ENCODE measurements at places on chromosomes 6 and 20.
A peak's percentile ranks its signal among the peaks of the same experiment; 100 is the strongest.

DNA sequence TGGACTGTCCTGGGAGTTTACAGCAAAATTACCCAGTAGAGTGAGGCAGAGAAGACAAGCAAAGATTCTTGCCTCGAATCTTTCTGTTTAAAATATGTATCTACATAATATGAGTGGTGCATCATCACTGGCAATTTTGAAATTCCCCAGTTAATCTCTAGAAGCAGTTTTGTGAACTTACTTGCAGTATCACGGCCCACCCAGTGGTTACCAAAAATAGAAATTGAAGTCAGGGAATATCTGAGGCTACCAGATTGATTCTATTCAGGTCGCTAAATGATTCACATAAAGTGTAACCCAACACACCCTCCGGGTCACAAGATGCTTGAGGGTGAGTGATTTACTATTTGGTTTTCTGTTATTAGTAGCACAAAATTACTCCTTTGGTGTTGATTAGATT is 111.9 kb downstream of the PPP1R14C start:
- DNase-seq = no peak

GRCh38 chr6:50819466-50819903 is 814 bp downstream of the TFAP2B start:
- peak; percentile 3 for DNase-seq

DNA sequence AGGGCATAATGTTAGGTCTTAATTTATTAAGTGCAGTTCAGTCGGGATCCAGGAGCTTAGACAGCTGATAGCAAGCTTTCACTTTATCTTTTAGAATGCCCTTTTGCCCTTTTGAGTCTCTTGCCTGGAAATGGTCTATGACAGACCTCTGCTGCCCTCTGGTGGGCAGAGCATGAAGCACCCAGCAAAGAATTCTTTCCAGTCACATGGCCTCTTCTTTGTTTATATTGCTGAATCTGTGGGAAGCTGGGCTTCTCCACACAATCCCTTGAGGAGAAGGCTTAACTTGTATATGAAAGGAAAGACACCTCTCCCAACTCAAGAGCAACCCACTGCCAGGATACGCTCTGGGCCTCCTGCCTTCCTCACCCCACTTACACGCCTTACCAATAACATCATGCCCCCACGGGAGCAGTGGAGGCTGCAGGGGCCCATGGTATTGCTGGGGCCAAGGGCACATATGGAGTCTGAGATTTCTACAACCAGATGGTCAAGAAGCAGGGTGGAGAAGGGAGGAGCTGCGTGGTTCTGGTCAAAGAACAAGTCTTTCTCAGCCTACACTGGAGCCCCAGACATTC is 20.4 kb downstream of the WFDC3 start:
- peak; percentile 73 for DNase-seq

DNA sequence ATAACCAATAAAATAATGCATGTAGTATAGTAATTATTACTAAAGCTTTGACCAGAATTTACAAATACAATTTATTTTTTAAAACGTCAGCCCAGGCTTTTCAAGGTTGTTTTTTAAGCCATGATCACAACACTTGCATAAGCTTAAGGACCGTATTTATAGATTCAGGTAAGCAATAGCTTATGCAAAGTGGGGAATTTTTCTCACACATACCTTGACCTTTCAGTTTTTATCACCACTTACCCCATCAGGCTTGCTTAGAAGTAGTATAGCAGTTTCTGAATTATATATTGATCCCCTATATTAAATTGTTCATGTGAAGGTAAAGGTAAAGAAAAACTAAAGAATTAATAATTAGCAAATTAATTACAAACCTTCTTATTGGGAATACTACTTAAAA is 232.3 kb upstream of the FKBP1C start:
- DNase-seq = no peak

DNA sequence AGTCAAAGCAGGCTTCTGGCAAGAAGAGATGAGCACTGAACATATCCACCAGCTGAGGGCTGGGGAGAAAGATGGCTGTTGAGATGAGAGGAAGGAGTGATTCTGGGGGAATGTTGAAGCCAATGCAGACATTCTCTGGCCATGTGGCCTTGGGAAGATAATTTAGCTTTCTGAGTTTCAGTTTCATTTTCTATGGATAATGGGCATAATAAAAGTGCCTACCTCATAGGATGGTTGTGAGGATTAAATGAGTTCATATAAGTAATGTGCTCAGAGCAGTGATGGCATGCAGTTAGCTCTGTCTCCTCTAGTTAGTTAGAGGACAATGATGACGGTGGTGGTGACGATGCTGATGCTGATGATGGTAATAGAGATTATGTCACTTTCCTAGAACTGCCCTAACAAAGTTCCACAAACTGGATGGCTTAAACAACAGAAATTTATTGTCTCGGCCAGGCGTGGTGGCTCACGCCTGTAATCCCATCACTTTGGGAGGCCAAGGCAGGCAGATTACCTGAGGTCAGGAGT is 18.5 kb upstream of the KCNK5 start:
- no peak for DNase-seq

DNA sequence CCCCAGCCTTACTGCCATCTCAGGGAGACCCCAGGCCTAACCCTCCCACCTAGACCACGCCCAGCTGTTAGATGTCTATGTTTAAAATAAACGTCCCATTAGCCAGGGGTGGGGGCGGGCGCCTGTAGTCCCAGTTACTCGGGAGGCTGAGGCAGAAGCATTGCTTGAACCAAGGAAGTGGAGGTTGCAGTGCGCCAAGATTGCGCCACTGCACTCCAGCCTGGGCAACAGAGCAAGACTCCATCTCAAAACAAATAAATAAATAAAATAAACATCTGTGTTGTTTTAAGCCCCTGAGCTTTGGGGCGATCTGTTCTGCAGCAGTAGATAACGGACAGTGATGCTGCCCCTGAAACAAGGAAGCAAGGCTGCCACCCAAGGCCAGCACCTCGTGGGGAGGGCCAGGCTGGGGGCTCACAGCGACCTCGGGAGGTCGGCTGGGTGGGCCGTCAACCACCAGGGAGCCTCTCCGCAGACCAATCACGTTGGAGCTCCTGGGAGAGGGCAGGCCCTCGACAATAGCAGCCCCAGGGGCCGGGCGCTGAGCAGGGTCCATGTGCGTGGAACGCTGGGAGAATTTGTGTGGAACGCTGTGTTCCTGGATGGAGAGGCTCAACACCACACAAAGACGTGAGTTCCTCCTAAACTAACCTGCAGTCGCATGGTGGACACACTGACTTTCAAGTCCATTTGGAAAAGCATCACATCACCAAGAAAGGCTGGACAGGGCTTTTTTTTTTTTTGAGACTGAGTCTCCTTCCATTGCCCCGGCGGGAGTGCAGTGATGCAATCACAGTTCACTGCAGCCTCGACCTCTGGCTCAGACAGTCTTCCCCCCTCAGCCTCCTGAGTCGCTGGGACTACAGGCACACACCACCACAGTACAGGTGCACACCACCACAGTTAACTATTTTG is 1.0 kb upstream of the HELZ2 start:
- no peak for DNase-seq

GRCh38 chr20:37669062-37669772 is 24.6 kb upstream of the CTNNBL1 start:
- no peak for DNase-seq

GRCh38 chr6:32218167-32218566 is 5.7 kb downstream of the NOTCH4 start:
- DNase-seq = no peak

- peak; percentile 87 for DNase-seq
These were observed 74.7 kb downstream of the MRPL14 start for GRCh38 chr6:44052419-44053023.

GRCh38 chr20:35988910-35989463 is 20.6 kb downstream of the CNBD2 start:
- peak; percentile 36 for DNase-seq

- no peak for DNase-seq
These were observed 9.7 kb downstream of the HECA start for GRCh38 chr6:139144490-139145085.

DNA sequence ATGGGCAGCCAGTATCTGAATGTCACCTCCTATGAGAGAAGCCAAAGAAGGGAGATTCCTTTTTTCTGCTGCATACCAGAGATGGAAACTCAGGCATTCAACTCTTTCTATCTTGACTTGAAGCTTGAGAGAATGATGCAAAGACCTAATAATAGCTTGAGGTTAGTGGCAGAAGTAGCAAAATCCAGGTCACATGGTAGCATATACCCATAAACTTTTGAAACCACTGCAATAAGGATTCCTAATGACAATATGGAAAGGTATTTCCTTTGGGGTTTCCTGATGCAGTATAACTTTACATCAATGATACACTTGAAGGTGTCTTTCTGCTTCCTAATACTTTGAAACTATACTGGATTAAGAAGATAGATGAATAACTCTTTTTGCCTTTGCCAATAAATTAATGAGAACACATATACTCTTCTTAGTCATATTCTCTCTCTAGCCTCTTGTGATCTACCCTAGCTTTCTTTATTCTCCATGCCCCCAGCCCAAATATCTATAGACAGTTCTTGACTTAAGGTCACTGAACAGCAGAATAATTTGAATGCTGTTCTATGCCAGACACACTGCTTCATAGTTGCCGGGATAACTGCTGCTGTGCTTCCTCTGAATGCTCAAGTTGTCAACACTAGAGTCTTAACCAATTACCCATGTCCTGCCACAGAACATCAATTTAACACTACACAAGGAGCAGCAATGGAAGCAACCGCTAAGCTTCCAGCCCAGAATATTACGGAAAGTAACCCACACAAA is 155.5 kb upstream of the SIM1 start:
- peak; percentile 88 for DNase-seq

DNA sequence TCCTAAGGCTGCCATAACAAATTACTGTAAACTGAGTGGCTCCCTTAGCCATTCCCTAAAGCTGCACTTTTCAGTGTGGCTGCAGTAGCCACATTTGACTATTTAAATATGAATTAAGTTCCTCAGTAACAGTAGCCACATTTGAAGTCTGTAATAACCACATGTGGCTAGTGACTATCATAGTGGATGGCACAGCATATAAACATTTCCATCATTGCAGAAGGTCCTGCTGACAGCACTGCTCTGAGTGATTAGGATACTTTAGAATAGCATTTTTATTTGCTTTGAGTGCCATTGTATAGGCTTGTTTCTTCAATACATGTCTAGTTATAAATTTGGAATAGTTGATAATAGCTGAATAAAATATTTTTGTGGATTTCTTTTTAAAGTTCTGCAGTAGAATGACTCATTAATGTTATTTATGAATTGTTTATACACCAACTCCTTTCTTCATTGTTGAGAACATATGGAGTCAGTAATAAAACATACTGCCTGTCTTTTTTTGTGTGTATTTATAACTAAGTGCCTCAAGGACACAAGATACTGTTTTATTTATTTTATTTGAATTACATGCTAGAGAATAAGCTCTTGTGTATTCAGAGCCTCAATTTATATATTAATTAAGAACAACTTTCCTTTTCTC is 217.2 kb downstream of the CDKAL1 start:
- DNase-seq = peak; percentile 25

GRCh38 chr20:20333866-20334265 is 34.0 kb upstream of the INSM1 start:
- no peak for DNase-seq

GRCh38 chr6:89859744-89860143 is 30.1 kb downstream of the CASP8AP2 start:
- DNase-seq = no peak

DNA sequence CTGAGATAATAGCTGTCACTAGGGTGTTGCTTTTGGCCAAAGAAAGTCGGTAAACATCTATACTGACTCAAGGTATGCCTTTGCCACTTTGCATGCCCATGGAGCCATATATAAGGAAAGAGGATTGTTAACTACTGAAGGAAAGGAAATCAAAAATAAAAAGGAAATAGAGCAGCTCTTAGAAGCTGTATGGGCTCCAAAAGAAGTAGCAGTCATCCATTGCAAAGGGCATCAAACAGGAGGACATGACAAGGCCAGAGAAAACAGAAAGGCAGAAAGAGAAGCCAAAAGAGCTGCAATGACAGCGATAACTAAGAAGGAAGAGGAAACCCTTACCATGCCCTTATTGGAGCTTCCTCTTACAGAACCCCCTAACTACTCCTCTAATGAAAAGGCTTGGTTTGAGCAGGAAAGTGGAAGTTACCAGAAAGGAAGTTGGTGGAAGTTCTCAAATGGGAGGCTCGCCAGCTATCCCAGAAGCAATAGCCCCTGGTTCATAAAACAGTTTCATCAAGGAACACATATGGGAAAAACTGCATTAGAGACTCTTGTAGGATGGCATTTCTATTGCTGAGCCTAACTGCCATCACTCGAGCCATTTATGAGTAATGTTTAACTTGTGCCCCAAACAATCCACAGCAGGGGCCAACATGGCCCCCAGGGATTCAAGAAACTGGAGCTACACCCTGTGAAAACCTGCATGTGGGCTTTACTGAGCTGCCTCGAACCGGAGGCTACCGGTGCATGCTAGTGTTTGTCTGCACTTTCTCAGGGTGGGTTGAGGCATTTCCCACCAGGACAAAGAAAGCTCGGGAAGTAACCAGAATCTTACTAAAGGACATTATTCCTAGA is 7.0 kb downstream of the IL22RA2 start:
- DNase-seq = no peak

GRCh38 chr6:166907871-166908806 is 48.2 kb downstream of the RNASET2 start:
- no peak for DNase-seq

DNA sequence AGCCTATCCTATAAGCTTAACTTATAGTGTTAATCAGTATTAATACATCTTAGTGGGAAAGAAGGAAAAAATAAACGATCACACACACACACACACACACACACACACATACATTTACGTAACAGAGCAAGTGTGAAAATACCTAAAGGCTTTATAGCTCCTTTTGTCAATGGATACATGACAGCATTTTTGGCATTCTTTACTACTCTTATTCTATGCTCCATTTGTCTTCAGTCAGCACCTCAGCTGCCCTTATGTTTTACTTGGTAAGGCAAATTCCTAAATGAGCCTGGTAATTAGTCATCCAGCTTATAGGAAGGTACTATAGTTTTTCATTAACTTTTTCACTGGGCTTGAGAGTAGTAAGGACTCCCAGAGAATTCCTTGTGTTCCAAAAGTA is 25.1 kb upstream of the SLC17A3 start:
- no peak for DNase-seq

DNA sequence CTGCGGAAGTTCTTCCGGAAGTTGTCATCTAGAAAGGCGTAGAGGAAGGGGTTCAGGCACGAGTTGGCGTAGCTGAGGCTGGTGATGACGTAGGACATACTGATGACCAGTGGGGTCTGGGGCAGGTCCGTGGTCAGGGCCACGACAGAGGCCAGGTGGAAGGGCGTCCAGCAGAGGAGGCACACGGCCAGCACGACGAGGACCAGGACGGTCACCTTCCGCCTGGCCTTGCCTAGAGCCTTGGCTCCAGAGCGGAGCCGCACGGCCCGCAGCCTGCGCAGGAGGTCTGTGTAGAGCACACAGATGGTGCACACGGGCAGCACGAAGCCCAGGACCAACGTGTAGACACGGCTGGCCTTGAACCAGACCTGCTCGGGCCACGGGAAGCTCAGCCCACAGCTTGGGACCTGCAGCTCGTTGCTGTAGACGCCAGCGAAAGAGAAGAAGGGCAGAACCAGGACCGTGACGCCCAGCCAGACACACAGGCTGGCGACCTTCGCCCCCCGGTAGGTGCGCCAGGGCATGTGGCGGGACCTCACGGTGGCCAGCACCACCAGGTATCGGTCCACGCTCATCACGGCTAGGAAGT is 1.4 kb downstream of the NPBWR2 start:
- no peak for DNase-seq
